SIG-M5 (cell line): ENCODE measurements at places on chromosomes 7 and 10.

GRCh38 chr10:99888622-99889021, 106.2 kb downstream of the ABCC2 start:
- no peak for DNase-seq

- DNase-seq: peak; percentile 43
Measured at GRCh38 chr10:95756041-95756761, at the start of gene ENTPD1. ENTPD1 (plus strand) TSS chr10:95756163; CDS start chr10:95756240, 77 bp downstream.

- no peak for DNase-seq
Measured at GRCh38 chr10:77819210-77820112, 107.1 kb downstream of the DLG5 start.

GRCh38 chr7:113622796-113623195, 296.0 kb downstream of the PPP1R3A start:
- no peak for DNase-seq

GRCh38 chr7:157012113-157012547, 1.7 kb upstream of the MNX1 start:
- no peak for DNase-seq

DNA sequence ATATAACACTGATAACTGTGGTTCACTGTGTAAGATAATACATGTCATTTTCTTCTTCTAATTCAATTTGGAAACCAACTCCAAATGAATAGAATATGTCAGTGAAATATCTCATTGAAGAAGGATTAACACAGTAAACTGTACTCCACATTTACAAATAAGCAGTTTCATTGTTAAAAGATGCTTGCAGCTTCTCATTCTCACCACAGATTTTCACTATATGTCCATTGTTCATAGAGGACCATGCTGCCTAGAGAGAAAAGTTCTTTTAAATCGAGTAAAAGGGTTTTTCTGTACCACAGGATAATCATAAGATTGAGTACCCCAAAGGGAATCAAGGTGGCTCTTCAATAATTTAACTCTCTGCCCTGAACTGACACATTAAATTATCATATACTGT, 165.5 kb downstream of the LRRN3 start:
- DNase-seq: no peak

GRCh38 chr10:132506711-132507408, 30.7 kb upstream of the INPP5A start:
- DNase-seq: no peak

DNA sequence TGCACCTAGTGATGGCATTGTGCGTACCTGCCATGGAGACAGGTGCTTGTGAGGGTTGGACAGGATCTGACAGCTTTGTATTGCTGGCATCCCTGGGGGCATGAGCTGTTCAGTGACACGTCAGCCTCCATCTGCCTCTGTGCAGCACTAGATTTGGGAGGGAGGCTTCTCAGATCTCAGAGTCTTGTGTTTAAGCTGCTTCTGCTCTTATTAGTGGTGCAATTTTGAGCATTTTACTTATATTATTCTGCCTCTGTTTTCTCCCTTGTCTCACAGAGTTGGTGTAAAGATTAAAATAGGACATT, 5.1 kb downstream of the ARHGAP22 start:
- DNase-seq: no peak

DNA sequence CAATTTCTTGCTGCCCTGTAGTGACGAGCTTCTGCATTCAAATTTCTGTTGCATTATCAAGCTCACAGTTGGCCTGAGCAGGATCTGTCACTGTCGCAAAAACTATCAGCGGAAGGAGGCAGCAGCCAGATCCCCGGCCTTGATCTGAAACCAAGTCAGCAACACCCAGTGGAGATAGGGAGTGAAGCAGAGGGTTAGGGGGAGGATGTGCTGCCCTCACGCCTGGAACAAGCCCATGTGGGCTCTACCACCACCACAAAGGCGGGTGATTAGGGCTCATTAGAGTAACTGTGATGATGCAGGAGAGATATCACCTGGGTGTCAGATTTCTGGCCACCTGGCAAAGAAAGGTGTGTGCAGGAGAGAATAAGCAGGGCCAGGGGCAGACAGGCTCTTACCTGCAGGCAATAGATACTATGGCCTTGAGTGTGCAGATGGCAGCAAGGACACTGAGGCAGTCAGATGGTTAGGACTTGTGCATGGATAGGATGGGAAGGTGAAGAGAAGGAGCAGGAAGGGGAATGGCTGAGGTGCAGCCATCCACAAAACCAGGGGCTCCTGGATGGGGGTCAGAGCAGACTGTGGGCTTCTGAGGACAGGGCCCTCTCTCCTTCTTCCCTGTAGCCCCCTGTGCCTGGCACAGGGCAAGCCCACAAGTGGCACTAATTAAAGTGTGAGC, 417.3 kb downstream of the RPS24 start:
- DNase-seq: no peak

- no peak for DNase-seq
Measured at GRCh38 chr10:132309879-132310591, 2.3 kb upstream of the STK32C start.

- DNase-seq: no peak
Measured at GRCh38 chr7:29255906-29256692, 61.5 kb downstream of the CHN2 start.

DNA sequence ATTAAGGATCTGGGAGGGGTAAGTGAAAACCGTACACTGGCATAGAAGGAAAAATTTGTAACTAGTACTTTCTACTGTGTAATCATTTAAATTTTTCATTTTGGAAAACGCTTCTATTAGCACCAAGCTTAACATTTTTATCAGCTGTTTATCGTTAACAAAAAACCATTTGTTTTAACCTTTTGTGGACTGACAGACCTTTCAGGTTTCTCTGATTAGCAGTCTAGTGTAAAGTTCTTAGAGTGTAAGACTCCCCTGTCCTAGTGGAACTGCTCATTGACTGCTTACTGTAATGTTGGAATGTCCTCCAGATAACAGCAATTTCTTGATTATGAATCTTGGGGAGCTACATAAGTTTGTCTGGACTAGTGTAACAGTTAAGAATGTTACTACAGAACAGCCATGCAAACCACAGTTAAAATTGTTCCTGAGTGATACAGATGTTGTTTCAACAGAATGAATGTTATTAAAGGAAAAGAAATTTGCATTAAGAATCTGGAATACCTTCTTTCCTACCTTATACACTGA, 2.0 kb downstream of the DBF4 start:
- no peak for DNase-seq

GRCh38 chr10:56596257-56596656, 235.2 kb upstream of the ZWINT start:
- no peak for DNase-seq

DNA sequence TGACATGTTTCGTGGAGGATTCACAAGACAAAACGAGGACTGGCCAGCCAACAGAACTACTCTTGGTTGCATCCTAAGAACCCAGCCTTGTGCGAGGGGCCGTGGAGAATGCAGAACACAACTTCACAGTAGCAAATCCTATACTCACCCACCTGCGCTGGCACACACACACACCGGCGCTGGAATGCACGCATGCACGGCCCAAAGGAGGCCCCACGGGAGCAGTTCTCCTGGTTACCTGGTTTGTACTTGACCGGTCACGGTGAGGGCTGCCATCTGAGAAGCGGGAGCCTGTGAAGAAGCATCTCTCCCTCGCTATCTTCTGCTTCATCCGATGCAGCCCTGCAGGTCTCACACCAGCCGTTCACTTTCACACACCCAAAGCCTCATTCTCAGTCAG, 137.8 kb downstream of the ZMYND11 start:
- no peak for DNase-seq

- no peak for DNase-seq
Measured at GRCh38 chr10:27356738-27357137, 116.1 kb upstream of the ACBD5 start.

- no peak for DNase-seq
Measured at GRCh38 chr10:30029164-30029871, 30.1 kb downstream of the JCAD start.

DNA sequence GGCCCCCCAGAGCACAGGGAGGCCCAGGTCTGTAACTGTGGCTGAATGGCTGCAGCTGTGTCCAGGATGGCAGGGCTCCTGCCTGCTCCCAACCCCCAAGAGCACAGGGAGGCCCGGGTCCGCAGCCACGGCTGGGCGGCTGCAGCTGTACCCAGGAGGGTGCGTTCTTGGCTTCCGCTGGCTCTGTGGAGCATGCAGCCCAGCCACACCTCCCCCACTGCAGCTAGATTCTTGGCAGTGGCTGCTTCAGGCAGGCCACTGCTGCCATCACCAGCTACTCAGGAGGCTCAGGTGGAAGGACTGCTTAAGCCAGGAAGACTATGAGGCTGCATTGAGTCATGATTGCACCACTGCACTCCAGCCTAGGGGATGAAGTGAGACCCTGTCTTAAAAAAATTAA, 27.9 kb downstream of the C7orf25 start:
- DNase-seq: no peak

DNA sequence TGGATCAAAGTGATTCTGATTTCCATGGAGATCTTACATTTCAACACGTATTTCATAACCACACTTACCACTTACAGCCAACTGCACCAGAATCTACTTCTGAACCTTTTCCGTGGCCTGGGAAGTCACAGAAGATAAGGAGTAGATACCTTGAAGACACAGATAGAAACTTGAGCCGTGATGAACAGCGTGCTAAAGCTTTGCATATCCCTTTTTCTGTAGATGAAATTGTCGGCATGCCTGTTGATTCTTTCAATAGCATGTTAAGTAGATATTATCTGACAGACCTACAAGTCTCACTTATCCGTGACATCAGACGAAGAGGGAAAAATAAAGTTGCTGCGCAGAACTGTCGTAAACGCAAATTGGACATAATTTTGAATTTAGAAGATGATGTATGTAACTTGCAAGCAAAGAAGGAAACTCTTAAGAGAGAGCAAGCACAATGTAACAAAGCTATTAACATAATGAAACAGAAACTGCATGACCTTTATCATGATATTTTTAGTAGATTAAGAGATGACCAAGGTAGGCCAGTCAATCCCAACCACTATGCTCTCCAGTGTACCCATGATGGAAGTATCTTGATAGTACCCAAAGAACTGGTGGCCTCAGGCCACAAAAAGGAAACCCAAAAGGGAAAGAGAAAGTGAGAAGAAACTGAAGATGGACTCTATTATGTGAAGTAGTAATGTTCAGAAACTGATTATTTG, 15.3 kb downstream of the HNRNPA2B1 start:
- DNase-seq: no peak

DNA sequence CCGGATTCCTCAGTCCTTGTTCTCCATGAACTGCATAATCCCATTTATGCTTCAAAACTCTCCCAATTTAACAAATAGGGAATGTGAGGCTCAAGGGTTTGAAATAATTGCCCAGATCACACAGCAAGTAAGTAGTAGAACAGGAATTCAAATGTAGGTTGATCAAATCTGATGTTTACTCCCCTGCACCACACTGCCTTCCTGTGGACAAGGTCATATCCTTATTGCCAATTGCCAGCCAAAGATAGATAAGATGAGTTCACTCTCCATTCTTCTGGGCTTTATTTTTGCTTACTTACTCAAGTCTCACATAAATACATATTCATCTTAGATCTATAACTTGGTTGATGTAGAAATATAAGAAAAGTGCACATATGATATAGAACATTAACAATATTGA, 435.2 kb upstream of the ETV1 start:
- DNase-seq: no peak

GRCh38 chr7:152523916-152524315, 88.1 kb upstream of the KMT2C start:
- DNase-seq: no peak

- no peak for DNase-seq
Measured at GRCh38 chr7:105028004-105028403, 14.0 kb downstream of the KMT2E start.

DNA sequence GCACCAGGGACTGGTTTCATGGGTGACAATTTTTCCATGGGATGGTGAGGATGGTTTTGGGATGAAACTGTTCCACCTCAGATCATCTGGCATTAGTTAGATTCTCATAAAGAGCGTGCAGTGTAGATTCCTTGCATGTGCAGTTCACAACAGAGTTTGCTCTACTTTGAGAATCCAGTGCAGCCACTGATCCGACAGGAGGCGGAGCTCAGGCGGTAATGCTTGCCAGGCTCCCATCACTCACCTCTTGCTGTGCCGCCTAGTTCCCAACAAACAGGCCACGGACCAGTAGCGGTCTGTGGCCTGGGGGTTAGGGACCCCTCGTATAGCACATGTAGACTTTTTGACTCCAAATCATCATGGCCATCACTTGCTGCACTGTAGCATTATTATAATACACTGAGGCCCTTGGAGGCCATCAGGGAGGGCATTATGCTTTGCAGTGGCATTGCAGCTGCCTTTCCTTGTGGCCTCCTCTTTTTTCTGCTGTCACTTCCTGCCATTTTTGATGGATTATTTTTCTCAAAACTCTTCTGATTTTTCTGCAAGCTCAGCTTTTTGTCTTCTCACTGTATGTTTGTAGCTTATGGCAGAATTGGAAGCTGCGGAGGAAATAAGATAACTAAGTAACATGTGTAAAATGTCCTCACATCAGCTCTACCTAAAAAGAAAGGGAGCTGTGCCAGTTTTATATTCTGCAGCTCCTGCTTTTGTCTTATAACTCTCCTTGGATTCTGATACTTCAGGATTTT, 18.5 kb downstream of the CSGALNACT2 start:
- DNase-seq: no peak

GRCh38 chr7:674454-675410, 51.8 kb upstream of the DNAAF5 start:
- DNase-seq: no peak

GRCh38 chr10:104359811-104360210, 6.2 kb downstream of the CFAP58 start:
- no peak for DNase-seq

- DNase-seq: no peak
Measured at GRCh38 chr7:28530803-28531175, 118.5 kb downstream of the CREB5 start.

GRCh38 chr10:75976681-75977080, 545.3 kb downstream of the LRMDA start:
- DNase-seq: no peak

- DNase-seq: no peak
Measured at GRCh38 chr10:56551037-56551436, 190.0 kb upstream of the ZWINT start.

DNA sequence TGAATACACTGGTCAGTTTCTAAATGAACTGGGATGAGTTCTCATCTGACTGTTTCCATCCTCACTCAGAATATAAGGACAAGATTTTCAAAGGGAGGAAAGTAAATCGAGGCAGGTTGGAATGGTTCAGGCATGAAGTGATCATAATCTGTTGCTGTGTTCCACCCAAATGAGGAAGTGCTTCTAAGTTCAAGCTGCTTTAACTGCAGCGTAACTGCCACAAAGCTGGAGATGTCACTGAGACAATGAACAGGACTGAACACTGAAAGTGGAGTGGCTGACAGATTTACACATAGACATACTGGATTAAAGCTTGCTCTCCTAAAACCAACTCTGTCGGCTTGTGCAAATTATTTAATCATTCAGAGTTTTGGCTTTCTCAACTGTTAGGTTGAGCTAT, 66.6 kb downstream of the GPR37 start:
- no peak for DNase-seq

DNA sequence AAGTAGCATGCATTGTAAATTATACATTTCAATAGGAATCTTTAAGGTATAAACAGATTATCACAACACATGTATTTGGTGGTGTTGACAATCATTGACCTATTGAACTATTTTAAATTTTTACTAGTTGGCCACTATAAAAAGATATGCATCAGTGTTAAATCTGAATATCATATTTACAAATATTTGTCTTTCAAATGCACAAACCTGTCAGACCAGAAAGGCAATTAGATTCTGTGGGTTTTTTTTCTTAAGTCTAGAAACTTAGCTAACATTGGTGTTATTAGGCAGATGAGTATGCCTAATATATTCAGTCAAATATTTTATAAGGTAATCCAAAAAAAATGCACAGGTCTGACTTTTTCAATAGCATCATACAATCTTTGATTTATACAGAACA, 241.4 kb upstream of the DGKB start:
- DNase-seq: no peak

- DNase-seq: no peak
Measured at GRCh38 chr10:6580279-6581029, 378 bp upstream of the PRKCQ start.
